ENCODE measurements at places on chromosomes 12 and 14. TPM values are rescaled to one million over a fixed set of nuclear protein-coding genes. Genes with fewer than 3 reads are reported as not detected.

Gene ACRBP
- total RNA-seq = not detected

Gene FAM90A1
- not detected for total RNA-seq

Gene RERG
- not detected for total RNA-seq

Gene PTGES3
- total RNA-seq = 42.7 TPM

Gene TEDC1
- total RNA-seq = 4.2 TPM

Gene RIMKLB
- 23.1 TPM for total RNA-seq

Measured in IMR-90 (cell line).